Right lung (tissue), 10 donors: ENCODE measurements at places on chromosomes 11 and 22.

DNA sequence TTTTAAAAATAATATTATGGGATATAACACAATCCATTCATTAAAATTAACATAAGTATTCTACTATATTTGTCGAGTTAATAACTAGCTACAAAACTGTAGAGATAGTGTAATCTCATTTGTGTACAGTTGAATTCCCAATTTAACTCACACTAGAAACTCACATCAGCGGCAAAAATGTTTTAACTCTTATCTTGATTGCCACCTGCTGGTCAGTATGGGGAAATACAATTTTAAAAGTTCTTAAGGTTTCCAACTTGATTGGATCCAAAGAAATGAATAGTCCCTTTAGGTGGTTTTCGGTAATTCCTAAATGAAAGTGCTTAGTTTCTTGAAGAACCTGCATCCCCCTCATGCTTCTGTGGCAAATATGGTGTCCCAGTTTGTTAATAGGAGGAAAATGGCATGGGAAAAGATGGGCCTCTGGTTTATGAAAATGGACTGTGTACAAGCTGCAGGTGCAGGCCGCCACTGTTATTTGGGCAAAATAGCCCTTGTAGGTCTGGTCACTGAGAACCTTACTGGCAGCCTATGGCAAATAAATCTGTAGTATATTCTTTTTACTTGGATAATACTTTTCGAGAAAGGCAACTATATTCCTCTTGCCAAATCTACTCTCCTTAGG is 33.7 kb upstream of the SLC17A6 start:
- DNase-seq, result peak; percentile 6

- no peak for DNase-seq
Observed at GRCh38 chr11:104534278-104534677, 364.0 kb downstream of the CASP12 start.

DNA sequence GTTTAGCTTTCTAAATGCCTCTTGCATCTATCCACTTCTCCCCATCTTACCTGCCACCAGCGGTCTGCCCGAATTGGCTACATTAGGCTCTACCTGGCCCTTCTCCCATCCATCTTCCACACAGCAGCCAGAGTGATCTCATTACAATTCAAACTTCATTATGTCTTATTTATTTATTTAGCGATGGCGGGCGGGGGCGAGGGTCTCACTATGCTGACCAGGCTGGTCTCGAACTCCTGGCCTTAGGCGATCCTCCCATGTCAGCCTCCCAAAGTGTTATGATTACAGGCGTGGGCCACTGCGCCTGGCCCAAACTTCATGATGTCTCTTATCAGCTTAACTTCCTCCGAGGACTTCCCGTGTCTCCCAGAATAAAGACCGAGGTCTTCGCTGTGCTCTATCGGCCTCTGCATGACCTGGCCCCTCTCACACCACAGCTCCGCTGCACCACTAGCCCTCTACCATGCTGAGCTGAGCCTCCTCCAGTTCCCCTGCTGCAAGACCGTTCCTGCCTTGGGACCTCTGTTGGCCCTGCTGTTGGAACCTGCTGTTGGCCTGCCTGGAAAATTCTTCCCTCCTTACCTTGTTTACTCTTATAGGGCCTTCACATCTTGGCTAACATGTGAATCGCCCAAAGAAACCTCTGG is 870 bp upstream of the CTTN start:
- DNase-seq, result no peak

- no peak for DNase-seq
Observed at GRCh38 chr11:95547976-95548375, 241.6 kb downstream of the FAM76B start.

- DNase-seq, result no peak
Observed at GRCh38 chr11:79437278-79437980, 3.4 kb downstream of the TENM4 start.

DNA sequence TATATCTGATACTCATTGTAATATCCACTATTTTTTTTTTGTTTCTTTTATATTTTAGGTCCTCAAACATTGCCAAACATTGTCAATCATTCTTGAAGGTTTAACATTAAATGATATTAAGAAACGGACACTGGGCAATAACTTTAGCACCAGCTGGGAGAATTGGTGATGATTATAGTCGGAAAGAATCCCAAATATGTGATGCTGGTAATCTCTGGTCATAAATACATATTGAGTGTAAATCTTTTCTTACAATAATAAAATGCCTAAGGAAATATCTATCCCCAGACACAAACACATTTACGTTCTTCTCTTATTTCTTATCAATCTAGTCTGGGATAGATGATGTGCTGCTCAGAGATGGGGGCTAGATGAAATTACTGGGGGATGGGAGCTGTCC is 25.2 kb downstream of the OR51E2 start:
- DNase-seq, result no peak

GRCh38 chr11:116145187-116145865 is 627.5 kb downstream of the BUD13 start:
- no peak for DNase-seq

- no peak for DNase-seq
Observed at GRCh38 chr11:35145271-35145670, 6.3 kb downstream of the CD44 start.

GRCh38 chr11:70663815-70664214 is 265.5 kb downstream of the CTTN start:
- DNase-seq, result no peak

DNA sequence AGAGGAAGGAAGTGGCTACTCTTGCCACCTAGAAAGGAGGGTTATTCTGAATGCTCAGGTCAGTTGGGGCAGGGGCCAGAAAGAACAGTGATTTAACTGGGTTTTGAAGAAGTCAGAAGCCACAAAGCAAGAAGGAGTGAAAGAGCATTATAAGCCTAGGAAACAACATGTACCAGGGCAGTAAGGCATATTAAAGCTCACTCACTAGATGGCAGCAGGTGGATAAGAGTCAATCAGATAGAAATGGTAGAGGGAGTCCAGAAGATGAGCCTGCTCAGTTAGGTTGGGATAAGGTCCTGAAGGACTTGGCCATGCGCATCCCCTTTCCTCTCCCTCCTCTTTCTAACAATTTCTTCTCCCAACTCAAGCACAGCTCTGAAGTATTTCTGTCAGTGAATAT is 22.0 kb upstream of the PATE1 start:
- no peak for DNase-seq

GRCh38 chr22:43066844-43067385 is 22.3 kb downstream of the TTLL1 start:
- DNase-seq, result no peak

GRCh38 chr11:15276621-15277020 is 161.9 kb downstream of the INSC start:
- DNase-seq, result peak; percentile 16

GRCh38 chr11:849104-849824 is 6.6 kb downstream of the TSPAN4 start:
- DNase-seq, result no peak

- no peak for DNase-seq
Observed at GRCh38 chr11:35107861-35108260, 31.1 kb upstream of the CD44 start.

DNA sequence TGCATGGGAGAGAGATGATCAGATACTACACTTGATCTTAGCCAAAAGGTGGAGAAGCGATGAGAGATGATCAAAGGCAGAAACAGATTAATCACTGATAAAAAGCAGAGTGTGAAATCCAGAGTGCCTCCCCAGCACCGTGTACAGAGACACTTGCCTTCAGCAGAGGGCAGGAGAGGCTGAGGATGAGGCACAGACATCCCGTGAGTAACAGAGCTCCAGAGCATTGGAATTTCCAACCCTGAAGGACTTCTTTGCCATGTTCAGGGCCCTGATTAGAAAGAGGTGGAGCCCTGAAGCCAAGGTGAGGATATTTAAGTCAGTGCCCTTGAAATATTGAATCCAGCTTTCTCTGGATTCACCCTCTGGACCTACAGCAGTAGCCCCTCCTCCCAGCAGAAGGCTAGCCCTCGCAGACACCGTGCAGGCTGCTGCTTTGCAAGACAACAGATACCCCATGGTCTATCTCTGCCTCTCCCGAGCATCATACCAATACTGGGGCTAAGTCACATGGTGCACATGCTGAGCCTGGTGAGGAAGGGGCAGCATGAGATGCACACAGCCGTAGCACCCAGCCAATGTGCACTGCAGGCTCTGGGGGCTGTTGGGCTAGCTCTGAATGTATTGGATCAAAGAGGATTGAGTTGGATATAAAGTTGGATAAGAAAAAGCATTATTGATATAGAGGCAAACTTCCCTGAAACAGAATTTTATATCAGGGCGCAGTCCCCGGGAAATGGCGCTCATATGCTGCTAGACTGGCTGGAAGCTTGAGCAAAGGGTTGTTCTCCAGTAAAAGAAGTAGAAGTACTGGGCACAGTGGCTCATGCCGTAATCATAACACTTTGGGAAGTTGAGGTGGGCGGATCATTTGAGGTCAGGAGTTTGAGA is 200.3 kb upstream of the B3GAT1 start:
- DNase-seq, result no peak

DNA sequence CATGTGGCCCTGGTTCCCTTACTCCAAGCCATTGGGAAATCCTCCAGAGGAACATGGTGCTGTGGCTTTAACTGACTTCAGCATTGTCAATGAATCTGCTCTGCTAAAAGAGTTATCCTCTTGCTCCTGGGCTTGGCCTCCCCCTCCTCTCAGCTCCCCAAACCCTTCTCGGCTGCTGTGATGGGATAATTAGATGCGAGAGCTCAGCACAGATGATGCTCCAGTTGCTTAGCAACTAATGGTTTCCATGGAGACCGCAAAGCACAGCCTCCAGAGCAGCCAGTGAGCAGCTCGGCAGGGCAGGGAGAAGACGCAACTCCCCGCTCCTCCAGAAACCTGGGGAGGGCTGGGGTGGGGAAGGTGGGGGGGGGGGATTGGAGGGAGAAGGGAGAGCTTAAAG is 2.8 kb upstream of the UPK2 start:
- no peak for DNase-seq

DNA sequence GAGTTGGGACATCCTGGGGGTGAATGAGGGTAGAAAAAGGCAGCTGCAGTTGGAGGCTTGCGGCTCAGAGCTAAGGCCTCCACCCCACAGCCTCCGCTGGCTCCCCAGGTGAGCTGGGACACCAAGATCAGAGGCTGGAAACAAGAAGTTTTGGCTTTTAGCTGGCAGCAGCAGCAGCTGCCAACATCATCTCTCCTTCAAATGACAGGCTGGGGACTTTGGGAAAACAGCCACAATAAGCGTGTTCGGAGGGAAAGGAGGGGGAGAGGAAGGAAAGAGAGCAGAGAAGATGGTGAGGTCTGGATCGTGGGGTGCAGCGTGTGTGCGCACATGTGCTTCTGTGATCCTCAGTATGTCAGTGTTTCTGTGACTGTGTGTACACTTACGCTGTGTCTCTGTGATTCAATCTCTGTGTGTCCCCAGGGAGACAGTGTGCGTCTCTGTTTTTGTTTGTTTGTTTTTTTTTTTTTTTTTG is 62.0 kb upstream of the RASD2 start:
- DNase-seq, result no peak

- no peak for DNase-seq
Observed at GRCh38 chr11:79860336-79860735, 419.5 kb upstream of the TENM4 start.

- no peak for DNase-seq
Observed at GRCh38 chr22:45879552-45879949, 97.4 kb downstream of the WNT7B start.

GRCh38 chr11:78000193-78000592 is 5.7 kb upstream of the INTS4 start:
- peak; percentile 36 for DNase-seq

GRCh38 chr11:32309530-32310213 is 125.7 kb downstream of the WT1 start:
- DNase-seq, result no peak

GRCh38 chr11:74739546-74740270 is 8.5 kb upstream of the CHRDL2 start:
- no peak for DNase-seq

DNA sequence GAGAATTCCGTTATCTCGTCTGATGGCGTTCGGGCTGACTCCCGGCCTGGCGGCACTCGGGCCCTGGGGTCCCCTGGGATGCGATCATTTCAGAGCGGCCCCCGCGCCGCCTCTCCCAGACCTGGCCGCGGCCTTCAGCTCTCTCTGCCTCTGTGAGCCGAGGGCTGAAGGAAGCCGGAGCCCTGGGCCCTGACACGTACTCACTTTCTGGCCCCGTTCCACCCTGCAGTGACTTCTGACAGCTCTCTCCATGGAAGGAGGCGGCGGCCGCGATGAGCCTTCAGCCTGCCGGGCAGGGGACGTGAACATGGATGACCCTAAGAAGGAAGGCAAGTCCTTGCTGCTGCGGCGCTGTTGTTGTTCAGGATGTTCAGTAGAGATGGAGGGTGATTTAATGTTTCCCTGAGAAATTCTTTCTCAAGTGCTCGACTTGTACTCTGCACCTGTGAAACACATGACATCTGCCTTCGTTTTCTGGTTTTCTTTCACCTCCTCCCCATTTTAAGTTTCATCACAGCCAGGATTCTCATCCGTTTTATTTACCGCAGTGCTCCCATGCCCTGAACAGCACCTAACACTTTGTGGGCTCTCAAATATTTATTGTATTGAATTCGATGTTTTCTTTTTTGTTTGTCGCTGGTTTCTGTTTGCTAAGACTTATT is 612 bp downstream of the GTSE1 start:
- DNase-seq, result peak; percentile 8

DNA sequence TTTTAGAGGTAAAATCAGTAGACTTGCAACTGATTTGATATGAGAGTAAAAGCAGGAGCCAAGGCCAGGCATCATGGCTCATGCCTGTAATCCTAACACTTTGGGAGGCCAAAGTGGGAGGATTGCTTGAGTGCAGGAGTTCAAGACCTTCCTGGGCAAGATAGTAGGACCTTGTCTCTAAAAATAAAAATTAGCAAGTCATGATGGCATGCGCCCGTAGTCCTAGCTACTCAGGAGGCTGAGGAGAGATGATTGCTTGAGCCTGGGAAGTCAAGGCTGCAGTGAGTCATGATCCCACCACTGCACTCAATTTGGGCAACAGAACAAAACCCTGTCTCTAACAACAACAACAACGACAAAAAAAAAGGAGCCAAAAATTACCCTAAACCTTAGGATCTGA is 13.5 kb downstream of the SGSM3 start:
- DNase-seq, result no peak

DNA sequence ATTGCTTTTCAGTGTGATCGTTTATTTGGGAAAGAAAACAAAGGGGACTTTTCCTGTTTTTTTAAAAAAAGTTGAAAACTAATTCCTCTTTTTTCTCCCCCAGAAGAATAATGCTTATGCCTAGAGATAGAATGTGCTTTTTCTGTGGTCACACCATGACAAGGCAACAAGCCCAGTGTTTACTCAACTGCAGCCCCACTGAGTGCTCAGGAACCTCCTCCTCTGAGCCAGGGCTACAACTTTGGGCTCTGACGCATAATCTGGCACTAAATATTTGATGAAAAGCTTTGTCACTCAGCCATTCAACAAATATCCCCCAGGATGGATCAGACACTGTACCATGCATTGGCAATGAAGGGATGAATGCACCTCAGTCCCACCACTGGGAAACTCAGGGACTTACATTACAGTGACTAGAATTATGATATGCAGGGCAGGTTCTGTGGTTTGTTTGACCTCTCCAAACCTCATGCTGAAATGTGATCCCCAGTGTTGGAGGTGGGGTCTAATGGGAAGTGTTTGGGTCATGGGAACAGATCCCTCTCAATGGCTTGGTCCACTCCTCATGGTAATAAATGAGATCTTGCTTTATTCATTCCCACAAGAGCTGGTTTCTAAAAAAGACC is 155.9 kb downstream of the CCDC34 start:
- DNase-seq, result no peak

GRCh38 chr11:72786305-72787215 is 7.3 kb downstream of the STARD10 start:
- peak; percentile 57 for DNase-seq

GRCh38 chr11:74072721-74073120 is 63.8 kb upstream of the UCP3 start:
- DNase-seq, result no peak

GRCh38 chr11:100684101-100685065 is 2.7 kb upstream of the ARHGAP42 start:
- DNase-seq, result no peak

GRCh38 chr11:43459246-43459645 is 100.5 kb downstream of the TTC17 start:
- DNase-seq, result no peak
